ENCODE measurements at places on chromosomes 3 and 15.

DNA sequence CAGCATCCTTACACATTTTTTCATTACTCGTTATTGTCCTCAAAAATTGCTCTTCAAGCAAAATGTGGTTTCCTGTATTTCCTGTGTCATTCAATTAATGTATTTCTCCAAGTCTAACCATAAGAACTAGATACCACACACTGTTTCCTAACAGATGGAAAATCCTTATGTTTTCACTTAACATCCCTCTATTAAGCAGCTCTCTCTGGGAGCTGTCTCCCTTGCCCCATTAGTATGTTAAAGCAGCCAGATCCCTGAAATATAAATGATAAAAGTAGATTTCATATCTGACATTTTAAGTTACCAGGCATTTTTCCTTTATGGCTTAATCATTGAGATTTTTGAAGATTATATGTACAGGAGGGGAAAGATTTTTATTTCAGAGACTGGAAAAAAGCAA is 15.9 kb downstream of the PFN2 start:
- DNase-seq = no peak

DNA sequence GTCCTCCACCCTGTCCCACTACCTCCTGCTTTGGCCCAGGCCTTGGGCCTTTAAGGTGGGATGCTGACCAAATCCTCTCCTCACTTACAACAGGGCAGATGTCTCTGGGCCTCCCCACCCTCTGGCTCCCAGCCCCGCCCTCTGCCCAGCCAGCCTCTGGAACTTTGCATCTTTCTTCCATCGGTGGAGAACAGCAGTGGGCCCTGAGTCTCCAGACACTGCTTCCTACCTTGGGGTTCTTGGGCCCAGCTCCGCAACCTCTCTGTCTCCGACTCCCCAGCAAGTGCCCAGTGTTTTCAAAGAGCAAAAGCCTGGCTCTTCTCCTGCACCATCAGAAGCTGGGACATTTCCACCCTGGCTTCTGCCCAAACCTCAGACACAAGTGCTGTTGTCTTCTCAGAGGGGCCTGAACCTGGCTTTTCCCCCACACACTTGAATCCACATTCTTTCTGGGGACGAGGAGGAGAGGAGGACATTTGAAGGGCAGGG is 33.1 kb downstream of the MRAS start:
- no peak for DNase-seq

- no peak for DNase-seq
Observed at GRCh38 chr3:138440596-138440995, 6.2 kb downstream of the ESYT3 start.

DNA sequence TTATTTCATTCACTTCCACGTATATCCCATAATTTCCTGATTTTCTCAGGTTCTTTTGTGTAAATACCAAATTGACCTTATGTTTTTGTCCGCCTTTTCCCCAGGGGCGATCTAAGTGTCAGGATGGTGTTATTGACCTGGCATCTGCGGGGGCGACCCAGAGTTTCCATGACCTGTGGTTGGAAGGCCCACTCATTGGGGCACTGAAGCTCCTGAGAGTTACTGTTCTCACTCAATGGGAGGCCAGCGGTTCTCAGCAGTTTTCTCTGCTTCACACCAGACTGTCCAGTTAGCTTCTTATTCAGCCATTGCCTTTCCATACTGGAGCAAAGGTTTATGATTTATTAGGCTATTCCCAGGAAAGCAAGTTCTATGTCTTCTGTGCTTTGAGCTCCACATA is 53.3 kb downstream of the B3GALNT1 start:
- DNase-seq = no peak

Data from activated CD8-positive, alpha-beta memory T cell treated with anti-CD3 and anti-CD28 coated beads for 4 hours (primary cell).